HEK293T (cell line): ENCODE measurements at places on chromosomes 1 and 21.

DNA sequence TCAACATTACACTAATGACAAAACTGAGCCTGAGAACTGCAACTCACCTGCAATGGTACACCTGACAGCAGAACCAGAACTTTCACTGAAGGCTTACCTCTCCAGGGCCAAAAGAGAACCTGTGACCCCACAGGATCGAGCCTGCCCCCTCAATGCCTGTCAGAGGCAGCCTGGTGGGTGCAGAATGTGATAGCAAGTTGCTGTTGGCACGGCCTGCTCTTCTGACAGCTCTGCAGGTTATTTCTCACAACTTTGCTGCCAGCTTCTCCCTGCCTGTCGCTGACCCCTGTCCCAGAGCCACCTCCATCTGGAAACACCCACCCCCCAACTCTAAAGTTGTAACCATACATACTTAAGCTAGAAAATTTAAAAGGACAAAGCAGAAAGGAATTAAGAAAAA lies 35.2 kb downstream of the HIVEP3 start:
- no peak for DNase-seq

- no peak for DNase-seq
Observed at GRCh38 chr1:175124861-175125260, 57.2 kb downstream of the TNN start.

DNA sequence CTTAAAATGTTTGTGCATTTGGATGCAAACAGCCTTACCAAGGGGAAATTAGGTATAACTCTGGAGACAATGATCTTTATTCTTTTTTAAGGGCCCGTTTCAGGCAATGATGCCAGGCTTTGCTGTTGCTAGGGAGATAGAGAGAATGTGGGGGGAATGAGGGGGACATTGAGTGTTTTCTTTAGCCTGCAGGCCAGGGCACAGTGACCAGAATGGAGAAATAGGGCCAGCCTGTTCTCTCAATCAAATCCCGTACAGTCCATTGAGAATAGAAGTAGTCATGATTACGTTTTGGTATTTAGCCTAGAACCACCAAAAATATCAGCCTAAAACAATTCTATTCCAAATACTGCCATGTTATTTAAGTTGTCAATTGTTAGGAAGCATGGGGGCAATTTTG lies 49.0 kb downstream of the RGS7 start:
- DNase-seq: no peak

GRCh38 chr21:34801519-34802132 lies 132.8 kb downstream of the CLIC6 start:
- DNase-seq: no peak

GRCh38 chr1:186903374-186904136 lies 74.8 kb downstream of the PLA2G4A start:
- no peak for DNase-seq

DNA sequence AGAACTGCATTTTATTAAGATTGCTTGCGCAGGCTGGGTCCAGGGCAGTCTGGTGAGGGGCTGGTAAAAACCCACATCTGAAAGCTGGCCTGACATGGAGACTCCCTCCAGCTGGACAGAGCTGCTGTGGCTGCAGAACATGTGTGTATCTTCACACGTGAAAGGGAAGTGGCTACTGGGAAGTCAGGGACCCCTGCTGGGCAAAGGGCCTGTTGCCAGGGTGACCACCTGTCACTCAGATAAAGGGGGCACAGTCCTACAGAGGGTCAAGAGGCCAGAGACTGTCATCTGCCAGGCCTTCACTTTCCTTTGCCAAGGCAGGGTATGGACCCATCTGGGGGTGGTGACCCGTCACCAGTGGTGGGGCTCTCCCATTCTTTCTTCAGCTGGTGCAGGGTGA lies 17.5 kb downstream of the NKAIN1 start:
- DNase-seq: no peak

DNA sequence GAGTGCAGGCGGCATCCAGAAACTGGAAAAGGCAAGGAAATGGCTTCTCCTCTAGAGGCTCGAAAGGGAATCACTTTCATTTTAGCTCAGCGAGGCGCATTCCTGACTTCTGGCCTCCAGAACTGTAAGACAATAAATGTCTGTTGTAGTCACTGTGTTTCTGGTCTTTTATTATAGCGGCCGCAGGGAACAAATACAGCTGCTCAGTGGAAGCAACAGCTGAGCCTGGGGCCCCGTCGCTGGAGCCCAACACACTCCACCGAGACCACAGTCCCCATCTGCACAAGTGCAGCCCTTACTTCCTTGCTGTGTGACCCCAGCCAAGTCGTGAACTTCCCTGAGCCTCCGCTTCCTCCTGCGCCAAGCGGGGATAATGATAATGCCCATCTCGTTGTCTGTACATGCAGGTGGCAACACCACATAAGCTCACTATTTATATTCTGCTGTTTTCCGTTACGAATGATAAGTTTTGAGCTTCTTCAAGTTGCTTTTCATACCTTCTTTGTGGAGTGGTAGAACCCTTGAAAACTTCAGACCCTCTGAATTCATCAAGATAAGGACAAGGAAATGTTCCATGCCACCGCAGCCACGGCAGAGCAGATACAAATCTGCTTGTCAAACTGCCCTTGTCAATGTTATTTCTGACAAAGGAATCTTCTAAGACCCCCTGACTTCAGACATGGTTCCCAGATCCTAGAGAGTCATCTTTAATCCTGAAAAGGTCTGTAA lies 3.2 kb upstream of the LAPTM5 start:
- DNase-seq: no peak

DNA sequence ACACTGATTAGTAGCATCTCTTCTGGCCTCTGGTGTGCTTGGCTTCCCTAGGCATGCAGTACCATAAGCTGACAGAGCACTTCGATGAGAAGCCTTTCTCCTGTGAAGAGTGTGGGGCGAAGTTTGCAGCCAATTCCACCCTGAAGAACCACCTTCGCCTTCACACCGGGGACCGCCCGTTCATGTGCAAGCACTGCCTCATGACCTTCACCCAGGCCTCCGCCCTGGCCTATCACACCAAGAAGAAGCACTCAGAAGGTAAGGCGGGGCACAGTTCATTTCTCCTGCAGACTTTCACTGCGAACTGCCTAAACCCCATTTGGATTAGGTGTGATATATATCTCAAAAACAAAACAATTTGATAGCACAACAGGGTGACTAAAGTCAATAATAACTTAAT lies 50.4 kb upstream of the EPHA8 start:
- no peak for DNase-seq

GRCh38 chr1:147647796-147648633 lies 22.3 kb downstream of the ACP6 start:
- DNase-seq: no peak

DNA sequence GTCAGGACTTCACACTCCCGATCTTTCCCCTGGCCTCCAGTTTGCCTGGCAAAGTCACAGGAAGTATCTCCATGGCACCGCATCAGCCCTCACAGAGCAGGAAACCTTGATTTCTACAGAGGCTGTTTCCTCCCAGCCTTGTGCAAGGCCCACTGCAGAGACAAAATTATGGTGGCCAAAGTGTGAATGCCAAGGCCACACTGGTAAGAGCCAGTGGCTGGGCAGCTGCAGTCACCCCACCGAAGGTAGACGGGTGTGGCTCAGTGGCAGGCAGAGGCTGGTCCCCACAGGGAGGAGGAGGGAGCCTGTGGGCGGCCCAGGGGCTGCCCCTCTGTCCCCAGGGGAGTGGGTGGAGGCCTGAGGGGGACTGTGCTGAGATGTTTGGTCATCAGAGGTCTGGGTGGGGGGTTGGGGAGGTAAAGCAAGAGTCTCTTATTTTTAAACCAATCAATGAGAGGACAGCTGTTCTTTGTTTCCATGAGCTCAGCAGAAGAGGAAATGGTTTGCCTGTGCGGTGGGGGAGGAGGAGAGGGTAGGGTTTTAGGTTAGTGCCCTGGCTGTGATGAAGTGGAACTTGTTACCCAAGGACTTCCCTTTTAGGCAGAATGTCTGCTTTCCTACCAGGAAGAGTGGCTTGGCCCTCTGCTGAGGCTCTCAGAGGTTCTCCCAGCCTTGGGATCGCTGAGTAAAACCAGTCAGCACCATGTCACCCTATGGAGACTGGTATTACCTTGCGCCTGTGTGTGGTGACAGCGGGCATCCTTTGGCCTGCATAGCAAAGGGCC lies 18.0 kb upstream of the BTG2 start:
- DNase-seq: no peak

DNA sequence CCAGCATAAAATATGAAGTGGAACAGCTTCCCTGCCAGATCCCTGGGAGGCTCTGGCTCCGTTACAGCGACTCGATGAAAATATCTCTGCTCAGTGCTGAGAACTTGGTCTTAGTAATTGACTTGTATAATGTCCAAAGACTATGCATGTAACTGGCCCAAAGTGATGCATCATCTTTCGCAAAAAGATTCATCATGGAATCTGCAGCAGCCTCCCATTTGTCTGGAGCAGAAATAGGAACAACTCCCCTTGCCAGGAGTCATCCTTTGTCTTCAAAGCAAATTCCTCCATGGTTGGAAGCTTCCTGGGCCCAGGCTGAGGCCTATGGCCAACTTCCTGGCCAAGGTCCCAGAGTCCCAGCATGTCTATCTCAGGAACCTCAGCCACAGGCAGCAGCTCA lies 16.9 kb upstream of the SLC6A17 start:
- DNase-seq: no peak
